ENCODE measurements at places on chromosomes 1 and 21. TPM values are rescaled to one million over a fixed set of nuclear protein-coding genes. Genes with fewer than 3 reads are reported as not detected.

Gene MIXL1
- total RNA-seq, result not detected

DNA sequence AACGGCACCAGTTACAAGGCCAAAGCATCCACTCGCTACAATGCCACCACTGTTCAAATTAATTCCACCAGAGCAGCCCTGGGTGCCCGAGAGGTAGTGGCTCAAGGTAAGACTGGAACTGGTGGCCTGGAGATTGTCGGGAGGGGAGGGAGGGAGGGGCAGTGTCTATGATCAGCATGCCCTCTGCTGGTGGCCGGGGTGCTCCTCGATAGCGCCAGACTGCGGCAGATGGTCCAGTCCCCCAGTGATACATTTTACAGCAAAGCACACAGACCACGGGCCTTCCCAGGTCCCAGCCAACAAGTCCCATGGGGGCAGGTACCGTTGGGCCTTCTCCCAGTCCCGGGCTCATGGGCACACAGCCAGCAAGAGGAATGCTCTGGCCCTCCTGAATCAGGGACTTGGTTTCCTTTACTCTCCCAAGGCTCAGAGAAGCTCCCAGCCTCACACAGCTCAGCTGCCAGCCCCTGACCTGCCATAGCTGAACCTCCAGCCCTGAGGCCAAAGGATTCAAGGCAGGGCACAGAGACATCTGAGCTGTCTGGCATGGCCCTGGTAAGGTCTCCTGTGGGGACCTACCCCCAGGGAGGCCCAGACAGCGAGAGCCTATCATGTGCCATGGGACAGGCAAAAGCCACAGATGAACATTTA is 15.3 kb downstream of the ACOT7 start:
- no peak for DNase-seq

- DNase-seq, result no peak
These were observed 263.5 kb upstream of the PLD5 start for GRCh38 chr1:242787968-242788367.

- no peak for DNase-seq
These were observed 10.7 kb upstream of the MMEL1 start for GRCh38 chr1:2643414-2644077.

DNA sequence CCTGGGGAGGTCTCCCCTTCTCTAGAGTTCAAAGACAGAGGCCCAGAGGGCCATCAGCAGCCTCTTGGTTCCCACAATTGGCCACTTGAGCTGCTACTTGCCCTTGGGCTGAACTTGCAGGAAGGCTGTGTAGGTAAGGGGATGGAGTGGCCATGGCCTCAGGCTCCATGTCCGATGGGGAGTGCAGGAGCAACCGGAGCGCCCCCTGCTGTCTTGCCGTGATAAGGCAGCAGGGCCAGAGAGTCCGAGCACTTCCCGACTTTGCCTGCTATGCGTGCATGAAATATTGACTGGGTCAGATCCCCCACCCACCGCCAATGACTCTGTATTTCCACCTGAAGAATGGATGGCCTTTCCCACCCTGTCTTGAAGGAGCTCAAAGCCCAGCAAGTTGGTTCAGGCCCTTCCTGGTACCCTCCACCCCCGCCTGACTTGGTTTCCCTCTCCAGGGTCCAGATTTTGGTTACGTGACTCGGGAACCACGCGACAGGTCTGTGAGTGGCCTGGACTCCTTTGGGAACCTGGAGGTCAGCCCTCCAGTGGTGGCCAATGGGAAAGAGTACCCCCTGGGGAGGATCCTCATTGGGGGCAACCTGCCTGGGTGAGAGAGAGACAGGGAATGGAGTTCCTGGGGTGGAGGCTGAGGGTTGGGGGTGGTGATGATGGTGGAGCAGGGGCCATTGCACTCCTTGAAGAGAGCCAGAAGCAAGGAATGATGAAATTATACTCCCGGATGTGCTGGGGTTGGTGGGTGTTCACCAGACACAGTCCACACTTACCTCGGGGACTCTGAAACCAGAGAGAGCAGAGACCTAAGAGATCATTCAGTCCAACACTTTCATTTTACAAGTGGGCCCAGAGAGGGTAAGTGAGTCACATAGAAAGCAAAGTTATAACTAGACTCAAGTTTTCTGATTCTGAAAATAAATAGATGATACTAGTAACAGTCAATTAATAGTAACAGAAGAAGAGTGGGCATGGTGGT is 25.6 kb downstream of the PADI3 start:
- no peak for DNase-seq
